ENCODE measurements at places on chromosomes 6 and 20.

GRCh38 chr20:60732322-60732721 is 519.7 kb upstream of the CDH4 start:
- DNase-seq = no peak

DNA sequence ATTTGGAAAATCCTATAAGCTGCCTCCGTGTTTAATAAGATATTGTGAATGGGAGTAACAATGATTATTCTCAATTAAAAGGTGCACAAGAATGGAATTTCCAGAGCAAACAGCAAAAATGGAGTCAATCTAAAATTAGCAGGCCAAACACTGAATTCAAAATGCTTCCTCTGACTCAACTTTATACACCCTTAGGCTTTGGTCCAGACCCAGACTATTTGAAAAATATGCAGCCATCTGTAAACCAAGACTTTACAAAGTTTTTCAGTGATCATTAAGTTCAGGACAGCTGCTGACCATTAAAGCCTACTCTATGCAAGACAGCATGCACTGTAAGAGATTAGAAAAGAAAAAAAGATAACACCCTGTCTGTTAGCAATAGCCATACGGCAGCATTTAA is 39.4 kb upstream of the CCN6 start:
- DNase-seq = no peak

- no peak for DNase-seq
Observed at GRCh38 chr6:43744491-43744890, 25.5 kb upstream of the VEGFA start.

DNA sequence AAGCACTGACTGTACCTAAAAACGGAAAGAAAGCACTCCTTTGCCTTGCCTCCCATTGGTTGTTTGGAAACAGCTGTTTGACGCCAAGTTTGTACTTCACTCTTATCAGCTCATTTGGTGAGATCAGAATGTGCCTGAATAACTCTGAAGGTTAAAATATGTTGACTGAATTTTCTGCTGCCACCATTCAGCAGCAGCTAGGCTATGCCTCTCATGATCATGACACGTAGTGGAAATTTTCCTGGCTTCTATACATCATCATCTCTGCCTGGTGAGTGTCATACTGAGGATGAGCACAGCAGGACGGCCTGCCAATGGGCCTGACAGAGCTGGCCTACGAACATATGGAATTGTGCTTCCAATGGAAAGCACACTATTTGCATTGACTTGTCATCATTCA is 704.9 kb upstream of the CITED2 start:
- no peak for DNase-seq

GRCh38 chr6:159196430-159196975 is 27.3 kb downstream of the FNDC1 start:
- no peak for DNase-seq

- no peak for DNase-seq
Observed at GRCh38 chr6:41288030-41288753, 1.7 kb upstream of the TREM1 start.

GRCh38 chr6:129402244-129402643 is 307.7 kb downstream of the ARHGAP18 start:
- DNase-seq = no peak

DNA sequence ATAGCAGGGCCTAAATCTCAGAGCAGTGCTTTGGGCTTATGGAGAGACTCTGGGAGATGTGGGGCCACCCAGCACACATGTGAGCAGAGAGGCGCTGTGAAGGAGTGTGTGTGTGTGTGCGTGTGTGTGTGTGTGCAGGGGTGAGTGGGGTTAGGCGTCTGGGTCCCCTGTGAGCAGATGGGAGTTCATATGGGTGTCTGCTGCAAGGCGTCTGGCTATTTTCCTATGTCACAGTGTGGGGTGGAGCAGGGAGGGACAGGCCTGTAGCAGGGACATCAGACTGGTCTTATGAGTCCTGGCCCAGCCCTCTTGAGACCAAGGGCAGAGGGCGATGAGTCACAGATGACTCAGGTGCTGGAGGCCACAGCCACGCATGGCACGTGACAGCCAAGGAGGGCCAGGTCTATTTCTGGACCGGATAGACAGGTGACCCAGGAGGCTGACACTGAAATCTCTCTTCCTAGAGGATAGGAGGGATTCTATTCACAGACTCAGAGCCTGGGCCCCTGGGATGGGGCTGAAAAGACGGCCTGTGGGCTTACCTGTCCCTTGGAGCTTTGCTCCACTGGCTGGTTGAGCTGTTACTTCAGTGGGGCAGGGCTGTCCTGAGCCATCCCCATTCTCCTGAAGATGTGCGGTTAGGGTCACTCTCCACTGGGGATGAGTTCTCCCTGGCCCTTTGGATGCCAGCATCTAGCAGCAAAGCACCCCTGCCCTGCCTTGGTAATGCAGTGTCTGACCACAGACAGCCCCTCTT is 28.9 kb downstream of the VEGFA start:
- peak; percentile 33 for DNase-seq

GRCh38 chr6:37357288-37357687 is 3.5 kb downstream of the RNF8 start:
- DNase-seq = no peak

DNA sequence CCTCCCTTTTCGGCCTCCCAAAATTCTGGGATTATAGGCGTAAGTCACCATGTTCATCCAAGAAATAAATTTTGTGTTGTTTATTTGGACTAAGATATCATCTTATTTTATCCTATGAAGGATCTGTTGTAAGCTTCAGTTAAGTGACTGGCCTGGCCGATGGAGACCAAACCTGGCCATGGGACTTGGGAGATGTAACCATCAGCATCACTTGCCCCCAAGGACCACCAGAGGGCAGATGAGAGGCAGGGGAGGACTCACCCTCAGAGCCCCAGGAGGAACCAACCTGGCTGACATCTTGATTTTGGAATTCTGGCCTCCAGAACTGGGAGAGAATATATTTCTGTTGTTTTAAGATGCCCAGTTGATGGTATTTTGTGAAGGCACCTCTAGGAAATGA is 266.7 kb downstream of the CDH26 start:
- DNase-seq = no peak

DNA sequence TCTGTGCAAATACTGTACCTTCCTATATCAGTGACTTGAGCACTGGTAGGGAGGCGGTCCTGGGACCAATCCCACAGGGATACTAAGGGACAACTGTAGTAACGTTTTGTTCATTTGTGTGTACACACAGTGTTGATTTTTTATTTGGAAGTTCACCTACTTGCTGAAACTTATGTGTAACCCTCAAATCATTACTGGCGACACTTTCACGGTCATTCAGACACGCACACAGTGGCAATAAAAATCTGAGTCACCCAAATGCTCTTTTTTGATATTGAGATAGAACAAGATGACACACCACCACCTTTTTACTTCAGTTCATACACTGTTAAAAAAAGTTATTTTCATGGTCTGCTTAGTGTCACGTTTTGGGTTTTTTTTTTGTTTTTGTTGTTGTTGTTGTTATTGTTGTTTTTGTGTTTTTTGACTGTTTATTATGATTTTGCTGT is 79.8 kb downstream of the QKI start:
- DNase-seq = no peak

GRCh38 chr20:60240415-60240814 is 282.2 kb downstream of the CDH26 start:
- DNase-seq = no peak

GRCh38 chr6:56862415-56863175 is 92.3 kb upstream of the BEND6 start:
- DNase-seq = no peak

DNA sequence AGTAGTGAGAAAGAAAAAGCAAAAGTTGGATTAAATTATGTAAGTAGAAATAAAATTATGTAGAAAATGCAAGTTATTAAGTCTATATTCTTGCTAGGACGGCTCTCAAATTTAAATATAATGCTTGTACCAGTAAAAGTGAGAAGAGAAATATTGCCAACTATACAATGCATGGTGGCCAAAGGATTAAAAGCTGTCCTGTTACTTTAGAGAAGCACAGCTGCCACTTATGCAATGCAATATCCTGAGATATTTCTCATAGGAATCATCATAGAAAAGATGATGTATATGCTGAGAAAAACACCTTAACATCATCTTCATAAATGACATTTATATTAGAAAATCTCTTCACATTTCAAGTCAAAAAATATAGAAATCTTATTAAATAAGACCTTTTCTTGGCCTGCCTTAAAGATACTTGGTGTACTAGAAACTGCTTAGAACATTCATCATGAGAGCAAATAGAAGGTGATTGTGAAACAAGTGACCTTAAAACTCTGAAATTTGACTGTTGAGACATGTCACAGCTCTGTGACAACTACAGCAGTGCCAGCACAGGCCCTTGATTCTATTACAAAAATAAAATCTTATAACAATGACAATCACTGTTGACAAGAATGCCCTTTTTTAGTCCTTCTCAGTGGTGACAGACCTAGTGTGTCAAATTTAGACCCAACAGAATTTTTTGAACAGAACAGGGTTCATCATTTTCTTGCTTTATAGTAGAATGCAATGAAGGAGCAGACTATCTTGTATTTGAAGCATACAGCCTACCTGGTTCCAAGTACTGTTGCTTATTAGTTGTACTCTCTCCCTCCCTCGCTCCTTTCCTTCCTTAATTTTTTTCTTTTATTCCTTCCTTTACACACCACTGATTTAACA is 173.1 kb downstream of the CLVS2 start:
- no peak for DNase-seq

DNA sequence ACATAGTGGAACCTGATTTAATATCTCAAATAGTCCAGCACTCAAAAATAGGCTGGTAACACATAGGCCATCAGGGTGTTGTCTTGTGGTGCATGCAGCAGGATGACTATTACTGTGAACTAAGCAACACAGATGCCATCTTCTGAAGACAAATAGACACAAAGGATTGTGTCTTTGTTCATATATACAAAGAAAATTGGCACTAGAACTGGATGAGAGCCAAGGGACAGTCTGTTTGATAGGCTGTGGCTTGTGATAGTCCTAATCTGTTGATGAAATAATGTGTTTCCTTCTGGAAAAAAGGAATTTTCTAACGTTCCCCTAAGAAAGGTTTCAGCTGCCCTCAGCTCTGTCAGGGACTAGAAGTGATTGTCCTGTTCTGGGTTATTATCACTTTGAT is 129.8 kb downstream of the TPBG start:
- no peak for DNase-seq

DNA sequence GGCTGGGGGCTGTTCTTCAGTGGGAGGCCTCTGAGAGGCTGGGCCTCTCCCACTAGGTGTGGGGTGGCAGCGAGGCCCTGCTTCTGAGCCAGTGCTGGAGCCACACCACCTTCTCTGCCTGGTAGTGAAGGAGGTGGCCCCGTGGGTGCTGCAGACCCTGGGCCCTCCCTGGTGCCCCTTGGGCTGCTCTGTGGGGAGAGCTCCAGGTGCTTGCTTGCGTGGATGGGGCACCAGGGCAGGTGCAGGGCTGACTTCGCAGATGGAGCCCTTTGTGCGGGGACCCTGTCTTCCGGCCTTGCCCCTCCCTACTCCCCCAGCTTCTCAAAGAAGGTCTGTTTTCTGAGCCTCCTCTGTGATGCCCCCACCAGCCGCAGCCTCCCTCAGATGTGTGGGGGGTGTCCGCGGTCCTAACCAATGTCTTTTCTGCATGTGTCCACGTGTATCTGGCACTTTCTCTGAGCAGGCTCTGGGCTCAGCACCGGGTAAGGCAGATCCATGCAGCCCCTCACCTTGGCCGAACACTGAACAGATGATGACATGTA is 17.2 kb upstream of the MYT1 start:
- no peak for DNase-seq

DNA sequence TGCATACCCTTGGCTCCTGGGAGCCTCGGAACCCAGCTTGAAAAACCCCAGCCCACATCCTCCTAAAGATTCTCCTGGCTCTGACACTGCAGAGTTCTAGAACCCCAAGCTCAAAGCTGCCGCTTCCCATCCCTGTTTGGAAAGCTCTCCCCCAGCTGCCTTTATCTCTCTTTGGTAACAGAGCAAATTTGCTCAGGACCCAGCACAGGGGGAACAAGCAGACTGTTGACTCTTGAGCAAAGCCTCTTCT is 38.9 kb downstream of the HNF4A start:
- DNase-seq = no peak

DNA sequence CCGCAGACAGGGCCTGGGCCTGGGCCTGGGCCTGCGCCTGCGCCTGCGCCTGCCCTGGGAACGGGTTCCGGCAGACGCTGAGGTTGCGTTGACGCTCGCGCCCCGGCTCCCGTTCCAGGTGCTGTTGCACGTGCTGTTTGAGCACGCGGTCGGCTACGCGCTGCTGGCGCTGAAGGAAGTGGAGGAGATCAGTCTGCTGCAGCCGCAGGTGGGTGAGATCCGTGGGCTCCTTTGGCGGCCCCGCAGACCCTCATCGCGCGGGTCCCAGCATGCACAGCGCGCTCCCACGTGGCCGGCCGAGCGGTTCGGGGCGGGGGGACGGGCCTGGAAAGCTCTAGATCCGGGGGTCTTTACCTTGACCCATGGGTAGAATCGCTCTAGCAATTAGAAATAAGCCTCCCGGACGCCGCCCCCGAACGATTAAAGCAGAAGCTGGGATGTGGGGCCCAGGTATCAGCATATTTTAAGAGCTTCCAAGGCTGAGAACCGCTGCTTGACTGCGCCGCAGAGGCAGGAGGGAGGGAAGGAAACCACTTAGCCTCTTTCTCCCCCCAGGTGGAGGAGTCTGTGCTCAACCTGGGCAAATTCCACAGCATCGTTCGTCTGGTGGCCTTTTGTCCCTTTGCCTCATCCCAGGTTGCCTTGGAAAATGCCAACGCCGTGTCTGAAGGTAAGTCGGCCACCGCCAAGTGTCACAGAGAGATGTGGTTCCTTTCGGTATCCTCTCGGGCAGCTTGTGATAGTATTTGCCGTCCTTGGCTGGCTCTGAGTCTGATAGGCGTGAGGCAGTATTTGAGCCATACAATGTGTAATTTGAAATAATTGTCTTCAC is 508 bp downstream of the NOP56 start:
- DNase-seq = no peak

- DNase-seq = peak; percentile 71
Observed at GRCh38 chr20:36491901-36492617, 49.3 kb upstream of the MYL9 start.

GRCh38 chr6:107374264-107374663 is 85.1 kb downstream of the PDSS2 start:
- DNase-seq = no peak

DNA sequence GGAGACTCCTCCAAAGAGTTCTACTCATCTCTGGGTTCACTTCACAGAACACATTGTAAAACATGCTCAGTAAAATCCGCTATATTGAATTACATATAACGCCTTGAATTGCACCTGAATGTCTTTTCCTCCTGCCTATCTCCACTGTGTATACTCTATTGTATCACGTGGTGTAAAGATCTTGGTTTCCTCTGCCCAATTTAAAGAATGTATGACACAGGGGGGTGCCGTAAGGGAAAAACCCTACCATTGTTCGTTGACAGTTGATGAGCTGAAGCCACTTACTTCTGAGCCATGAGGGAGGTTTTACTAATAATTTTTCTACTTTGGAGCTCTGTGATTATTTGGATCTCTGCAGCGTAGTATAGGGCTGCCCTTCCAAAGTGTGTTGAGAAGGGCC is 6.0 kb downstream of the ASF1A start:
- no peak for DNase-seq

GRCh38 chr6:27133281-27134227 is 113.9 kb upstream of the PRSS16 start:
- peak; percentile 78 for DNase-seq

GRCh38 chr6:96460052-96460700 is 61.4 kb upstream of the UFL1 start:
- DNase-seq = no peak
